ENCODE measurements at places on chromosomes 6 and 20.

- DNase-seq, result peak; percentile 69
Measured at GRCh38 chr6:111761783-111762312, 111.4 kb downstream of the FYN start.

DNA sequence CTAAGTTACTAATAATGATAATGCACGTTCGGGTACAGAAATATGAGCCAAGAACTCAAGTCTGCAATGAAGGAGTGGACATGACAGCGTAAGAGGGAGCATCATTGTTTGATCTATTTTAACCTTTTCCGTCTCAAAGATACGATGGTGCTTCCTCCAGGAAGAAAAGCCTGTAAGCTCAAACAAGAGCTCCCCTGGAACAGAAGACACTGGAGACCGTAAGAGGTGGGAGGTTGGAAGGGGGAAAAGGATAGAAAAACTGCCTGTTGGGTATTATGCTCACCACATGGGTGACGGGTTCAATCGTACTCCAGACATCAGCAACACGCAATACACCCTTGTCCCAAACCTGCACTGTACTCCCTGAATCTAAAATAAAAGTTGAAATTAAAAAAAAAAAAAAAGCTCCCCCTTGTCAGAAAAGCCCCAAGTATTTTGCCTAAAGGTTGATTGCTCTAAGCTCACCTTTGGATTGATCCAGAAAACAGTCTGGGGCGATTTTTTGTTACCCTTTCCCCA lies 180.5 kb downstream of the TRIM27 start:
- DNase-seq, result no peak

- DNase-seq, result no peak
Measured at GRCh38 chr20:62401331-62401779, 5.7 kb downstream of the CABLES2 start.

GRCh38 chr6:1709234-1709641 lies 99.5 kb downstream of the FOXC1 start:
- peak; percentile 15 for DNase-seq

DNA sequence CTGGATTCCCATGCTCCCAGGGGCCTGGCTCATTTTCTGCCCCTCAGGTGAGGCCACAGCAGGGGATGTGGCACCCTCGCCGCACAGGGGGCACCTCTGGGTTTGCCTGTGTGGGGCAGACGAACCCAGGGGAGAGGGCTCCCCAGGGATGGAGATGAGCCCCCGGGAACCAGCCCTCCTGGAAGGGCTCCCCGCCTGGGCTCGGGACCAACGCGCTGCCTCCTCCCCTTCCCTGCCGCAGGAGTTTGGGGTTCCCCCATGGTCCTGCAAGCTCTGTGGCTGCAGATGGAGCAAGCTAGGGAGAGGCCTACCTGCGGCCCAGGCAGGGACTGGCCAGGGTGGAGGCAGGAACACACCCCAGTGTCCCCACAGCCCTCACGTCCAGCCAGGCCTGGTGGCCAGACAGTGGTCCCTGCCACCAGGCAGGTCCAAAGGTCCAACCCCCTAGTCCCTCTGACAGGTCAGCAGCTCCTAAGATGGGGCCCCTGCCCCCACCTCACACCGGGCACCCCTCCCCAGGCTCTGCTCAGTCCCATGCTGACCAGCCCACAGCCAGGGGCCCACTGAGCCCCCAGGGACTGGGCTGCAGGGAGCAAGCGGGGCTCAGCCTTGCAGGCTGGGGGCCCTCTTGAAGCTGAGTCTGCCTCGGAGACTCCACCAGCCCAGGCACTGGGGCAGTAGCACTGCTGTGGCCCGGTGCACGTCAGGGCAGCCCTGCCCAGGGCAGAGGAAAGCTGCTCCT lies 13.7 kb downstream of the LAMA5 start:
- DNase-seq, result no peak

DNA sequence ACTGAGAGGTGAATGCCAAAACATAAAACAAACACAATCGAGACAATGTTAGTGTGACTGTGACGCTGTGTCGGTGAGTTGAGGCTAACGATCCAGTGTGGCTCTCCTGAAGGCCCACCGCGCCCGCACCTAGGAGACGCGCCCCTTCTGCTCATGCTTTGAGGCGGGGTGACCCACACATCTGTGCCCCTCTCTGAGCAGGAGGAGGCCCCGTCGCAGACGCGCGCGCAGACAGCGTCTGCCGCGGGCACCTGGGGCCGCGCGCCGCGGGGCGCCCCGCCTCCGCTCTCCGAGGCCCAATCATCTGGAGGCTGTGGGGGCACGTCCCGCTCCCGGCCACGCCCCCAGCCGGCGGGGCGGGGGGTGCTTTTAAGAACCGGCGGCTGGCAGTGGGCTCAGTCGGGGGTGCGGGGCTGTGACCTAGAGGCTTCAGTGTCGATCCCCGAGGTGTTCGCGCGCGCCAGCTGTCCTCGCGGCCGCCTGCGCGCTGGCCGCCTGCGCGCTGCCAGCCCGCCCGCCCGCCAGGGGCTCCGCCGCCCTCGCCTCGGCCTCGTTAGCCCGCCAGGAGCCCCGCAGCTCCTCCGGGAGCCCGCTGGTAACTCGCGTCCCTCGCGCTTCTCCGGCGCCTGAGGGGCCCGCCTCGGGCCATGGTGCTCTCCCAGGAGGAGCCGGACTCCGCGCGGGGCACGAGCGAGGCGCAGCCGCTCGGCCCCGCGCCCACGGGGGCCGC lies at the start of gene SLC16A10:
TSS of gene SLC16A10 (plus strand) at position 398 of the 730 bp plus-strand sequence. CDS start at position 648, 250 bp downstream.
- peak; percentile 91 for DNase-seq

- DNase-seq, result peak; percentile 41
Measured at GRCh38 chr6:41625442-41625841, 12.8 kb upstream of the MDFI start.

GRCh38 chr20:13546497-13547131 lies 92.1 kb downstream of the TASP1 start:
- peak; percentile 85 for DNase-seq

GRCh38 chr6:10545482-10545881 lies 24.3 kb downstream of the GCNT2 start:
- DNase-seq, result no peak

All from hematopoietic multipotent progenitor cell treated with erythropoietin and hydrocortisone succinate and interleukin-3 and kit ligand, for 4 days (in vitro differentiated cells).